ENCODE measurements at places on chromosomes 6 and 20.

DNA sequence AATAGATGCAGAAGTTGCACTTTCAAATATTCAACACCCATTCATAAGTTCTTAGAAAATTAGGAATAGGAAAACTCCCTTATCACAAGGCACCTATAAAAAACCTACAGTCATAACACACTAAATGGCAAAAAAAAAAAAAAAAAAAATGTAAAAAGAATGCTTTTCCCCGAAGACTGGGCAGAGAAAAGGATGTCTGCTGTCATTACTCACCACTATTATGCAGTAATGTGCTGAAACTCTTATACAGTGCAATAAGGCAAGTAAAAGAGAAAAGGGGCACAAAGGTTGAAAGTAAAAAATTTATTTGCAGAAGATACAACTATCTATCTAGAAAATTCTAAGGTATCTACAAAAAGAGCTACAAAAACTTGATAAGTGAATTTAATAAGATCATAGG lies 607.8 kb upstream of the ARID1B start:
- DNase-seq, result no peak

DNA sequence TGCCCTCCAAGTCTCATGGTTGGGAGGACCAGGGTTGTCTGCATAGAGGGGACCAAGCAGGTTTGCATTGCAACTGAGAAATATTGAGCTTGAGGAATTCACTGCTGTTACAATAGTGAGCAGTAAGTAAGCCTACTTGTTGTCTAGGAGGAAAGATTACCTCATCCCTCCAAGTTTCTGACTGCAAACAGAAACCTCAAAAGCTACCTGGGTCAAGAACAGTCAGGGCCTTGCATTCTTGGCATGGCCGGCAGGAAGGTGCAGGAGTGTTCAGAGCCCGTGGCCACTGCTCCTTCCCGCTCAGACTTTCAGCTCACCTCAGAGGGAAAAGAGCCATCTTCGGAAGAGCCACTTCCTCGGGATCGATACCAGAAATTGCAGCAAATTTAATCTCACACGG lies 46.0 kb upstream of the DOK5 start:
- DNase-seq, result no peak

GRCh38 chr6:141307309-141307998 lies 825.3 kb upstream of the GJE1 start:
- DNase-seq, result no peak

DNA sequence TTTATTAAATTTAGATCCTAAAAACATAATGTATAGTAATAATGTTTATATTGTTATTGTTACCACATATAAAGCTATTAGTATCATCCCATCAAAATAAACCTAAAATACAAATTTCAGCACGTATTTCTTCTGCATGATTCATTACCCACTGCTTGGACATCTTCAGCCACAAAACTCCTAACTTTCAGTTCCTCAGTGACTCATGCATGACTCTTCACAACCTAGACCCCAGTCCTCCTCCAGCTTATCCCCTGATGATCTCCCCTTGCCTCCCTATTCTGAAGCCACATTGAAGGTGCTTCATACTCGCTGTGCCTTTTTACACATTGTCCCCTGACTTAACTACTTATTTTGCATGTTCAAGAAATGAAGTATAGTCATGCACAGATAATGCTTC lies 11.2 kb upstream of the GPRC6A start:
- DNase-seq, result no peak

DNA sequence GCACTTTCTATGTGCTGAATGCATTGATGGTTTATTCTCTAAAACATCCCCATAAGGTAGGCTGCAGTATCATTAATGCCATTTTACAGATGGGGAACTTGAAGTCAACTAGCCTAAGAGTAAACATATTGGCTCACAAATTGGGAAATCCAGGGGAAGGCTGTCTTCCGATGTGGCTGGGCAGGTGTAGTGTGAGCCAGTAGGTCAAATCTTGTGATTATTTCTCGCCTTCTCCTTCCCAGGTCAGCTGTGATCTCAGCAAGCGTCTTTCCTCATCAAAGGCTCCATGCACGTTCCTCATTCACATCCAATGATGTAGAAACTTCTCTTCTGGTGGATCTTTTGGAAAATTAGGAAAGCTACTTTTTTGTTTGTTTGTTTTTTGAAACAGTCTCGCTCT lies 94.1 kb upstream of the SHLD1 start:
- DNase-seq, result no peak

DNA sequence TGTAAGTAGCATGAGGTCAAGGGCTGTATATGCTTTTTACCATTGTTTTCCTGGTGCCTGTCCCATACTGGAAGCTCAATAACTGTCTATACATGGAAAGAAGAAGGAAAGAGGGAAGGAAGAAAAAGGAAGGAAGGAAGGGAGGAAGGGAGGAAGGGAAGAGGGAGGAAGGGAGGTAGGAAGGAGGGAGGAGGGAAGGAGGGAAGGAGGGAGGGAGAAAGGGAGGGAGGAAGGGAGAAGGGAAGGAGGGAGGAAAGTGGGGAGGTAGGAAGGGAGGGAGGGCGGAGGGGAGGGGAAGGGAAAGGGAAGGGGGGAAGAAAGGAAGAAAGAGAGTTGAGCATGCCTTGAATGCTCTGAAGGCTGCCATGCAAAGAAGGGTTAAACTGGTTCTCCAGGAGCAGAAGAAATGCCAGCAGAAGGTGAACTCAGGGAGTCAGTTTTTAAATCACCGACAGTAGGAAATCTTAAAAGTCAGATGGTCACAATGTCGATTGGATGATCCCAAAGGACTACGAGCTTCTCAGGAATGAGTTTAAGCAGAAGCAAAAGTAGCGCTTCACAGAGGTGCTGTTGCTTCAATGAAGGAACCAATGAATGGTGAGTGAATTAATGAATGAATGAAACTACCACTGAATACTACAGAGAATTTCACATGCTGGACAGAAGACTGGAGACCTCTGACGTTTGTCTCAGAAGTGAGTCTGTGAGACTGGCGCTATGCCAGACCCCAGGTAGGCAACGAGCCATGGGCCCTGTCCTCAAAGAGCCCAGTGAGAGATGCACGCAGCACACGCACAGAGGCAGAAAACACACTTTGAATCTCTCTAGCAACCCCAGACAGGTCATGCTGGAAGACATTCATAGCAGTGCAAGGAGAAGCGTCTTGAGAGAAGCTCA lies 117.6 kb downstream of the MRPL14 start:
- DNase-seq, result no peak

DNA sequence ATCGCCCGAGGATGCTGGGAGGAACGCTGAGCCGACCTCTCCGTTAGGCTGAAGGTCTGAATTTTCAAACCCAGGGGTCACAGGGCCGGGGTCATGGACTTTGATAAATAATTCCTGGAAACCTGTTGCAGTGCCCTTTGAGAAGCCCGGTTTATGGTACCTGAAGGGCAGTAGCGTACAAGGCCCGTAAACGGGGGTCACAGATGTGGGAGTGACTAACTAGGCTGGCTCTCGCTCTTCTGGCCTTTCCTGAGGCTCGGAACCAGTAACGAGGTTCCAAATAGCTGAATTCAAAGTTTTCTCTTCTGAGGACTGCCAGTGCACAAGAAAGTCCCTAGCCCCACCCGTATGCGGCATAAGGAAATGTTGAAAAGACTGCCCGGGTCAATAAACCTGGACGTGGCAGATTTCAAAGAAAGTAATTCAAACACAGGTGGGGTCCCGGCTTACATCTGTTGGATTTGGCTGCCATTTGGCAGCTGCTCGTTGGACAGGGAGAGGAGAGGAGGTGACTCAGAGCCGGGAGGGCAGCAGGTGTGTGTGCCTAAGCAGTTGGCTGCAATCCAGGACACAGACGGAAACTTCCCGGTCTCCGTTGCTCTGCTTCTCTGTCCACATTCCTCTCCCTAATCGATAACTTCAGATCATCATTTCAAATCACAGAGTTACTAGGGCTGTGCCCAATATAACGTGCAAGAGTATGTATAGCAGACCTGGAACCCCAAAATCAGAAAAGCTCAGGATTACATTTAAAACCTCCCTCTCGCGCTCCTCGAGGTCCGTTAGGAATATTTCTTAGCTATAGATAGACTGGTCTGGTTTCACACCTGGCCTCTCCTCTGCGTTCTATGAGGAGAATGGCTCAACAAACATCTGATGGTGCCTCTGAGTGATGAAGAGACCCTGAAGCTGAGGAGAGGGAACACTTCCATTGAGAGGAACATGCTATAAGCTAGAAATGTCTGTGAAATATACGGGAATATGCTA lies 765 bp upstream of the GMDS start:
- DNase-seq, result peak; percentile 97

DNA sequence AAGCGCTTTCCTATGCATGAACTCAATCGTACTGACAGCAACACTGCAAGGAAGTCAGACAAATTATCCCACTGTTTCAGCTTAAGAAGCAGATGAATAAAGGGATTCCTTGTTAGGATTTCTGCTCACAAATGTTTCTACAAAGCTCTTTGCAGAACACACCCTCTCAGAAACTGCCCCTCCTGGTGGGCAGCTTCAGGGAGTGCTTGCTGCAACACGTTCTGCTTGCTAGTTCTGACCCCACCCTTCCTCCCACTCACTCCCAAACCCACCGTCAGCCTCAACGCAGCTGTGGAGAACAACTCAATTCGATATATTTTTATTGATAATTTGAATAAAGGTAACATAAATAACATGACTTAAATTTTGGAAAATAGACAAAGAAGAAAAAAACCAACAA lies 250.8 kb upstream of the PRDM1 start:
- no peak for DNase-seq

- DNase-seq, result no peak
These were observed 1.4 kb downstream of the PFDN4 start for GRCh38 chr20:54209216-54209813.

DNA sequence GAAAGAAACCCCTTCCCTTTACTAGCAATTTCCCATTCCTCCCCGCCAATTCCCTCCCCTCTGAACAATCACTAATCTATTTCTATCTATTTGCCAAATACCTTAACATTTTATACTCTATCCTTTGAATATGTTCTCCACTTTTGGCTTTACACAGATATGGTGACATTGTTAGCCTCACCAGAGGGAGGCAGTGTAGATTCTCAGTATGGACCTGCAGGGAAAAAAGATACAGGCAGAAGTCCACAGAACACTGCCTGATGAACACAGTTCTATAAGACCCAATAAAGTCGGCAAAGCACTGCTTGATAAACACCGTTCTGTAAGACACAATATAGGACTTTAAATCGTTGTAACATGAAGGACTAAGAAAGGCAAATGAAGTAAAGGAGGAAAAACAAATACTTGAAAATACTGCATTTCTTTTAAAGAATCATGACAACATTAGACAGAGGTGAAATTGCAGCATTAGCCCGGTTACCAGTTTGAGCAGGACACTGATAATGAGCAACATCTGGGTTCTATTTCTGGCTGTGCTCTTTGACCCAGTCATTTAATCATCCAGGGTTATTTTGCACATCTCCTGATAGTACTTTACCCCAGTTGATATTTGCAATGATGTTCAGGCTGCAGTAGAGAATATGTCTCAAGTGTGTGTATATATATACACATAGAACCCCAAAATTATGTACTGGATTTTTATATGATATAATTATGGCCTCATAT lies 296.8 kb downstream of the UTRN start:
- peak; percentile 33 for DNase-seq

All from SHP77 treated with DMSO at 0.1 percent for 48 hours (cell line).